ENCODE measurements at places on chromosomes 3 and 15.

- no peak for DNase-seq
Measured at GRCh38 chr15:72502220-72502809, 28.2 kb downstream of the ARIH1 start.

- peak; percentile 5 for DNase-seq
Measured at GRCh38 chr15:49953421-49953820, 165.6 kb downstream of the ATP8B4 start.

GRCh38 chr3:187640569-187641059 is 29.6 kb downstream of the SST start:
- DNase-seq = no peak

DNA sequence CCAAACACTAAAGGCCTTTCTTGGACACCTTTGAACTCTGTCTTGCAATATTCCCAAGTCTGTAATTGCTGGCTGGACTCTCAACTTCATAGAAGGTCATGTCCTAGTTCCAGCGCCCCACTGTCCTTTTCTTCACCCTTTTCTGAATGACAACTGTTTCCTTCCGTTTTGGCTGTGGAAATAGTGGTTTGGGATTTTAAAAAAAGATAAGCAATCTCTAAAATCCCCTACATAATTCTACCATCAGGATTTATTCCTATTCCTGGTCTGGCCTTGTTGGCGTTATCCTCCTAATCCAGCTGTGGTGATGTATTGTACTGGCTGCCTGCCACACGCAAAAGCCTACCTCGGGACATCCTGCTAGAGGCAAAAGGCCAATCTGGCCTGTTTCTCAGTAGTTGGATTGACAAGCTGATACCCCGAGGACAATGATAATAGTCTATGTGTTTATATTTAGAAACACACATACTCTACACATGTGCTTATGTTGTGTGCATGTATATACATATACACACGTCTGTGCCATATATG is 440.3 kb upstream of the DPH6 start:
- peak; percentile 4 for DNase-seq

GRCh38 chr3:107861422-107861821 is 229.4 kb downstream of the CD47 start:
- DNase-seq = no peak

GRCh38 chr3:54344601-54345231 is 222.4 kb downstream of the CACNA2D3 start:
- DNase-seq = no peak

DNA sequence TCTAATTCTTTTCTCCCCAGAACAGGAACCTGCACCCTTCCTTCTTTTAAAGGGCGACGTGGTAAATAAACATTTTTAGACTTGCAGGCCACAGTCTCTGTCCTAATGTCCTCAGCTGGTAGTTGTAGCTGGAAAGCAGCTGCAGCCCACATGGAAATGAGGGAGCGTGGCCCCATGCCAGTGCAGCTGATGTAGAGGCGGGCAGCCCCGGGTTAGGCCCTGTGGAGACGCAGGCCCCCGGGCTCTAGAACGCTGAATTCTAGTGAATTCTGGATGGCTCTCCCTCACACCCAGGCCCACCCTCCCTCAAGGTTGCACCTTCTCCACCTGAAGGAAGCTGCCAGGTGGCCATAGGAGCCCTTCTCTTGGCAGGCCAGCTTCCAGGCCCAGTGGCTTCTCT is 52.3 kb downstream of the PGPEP1L start:
- no peak for DNase-seq

DNA sequence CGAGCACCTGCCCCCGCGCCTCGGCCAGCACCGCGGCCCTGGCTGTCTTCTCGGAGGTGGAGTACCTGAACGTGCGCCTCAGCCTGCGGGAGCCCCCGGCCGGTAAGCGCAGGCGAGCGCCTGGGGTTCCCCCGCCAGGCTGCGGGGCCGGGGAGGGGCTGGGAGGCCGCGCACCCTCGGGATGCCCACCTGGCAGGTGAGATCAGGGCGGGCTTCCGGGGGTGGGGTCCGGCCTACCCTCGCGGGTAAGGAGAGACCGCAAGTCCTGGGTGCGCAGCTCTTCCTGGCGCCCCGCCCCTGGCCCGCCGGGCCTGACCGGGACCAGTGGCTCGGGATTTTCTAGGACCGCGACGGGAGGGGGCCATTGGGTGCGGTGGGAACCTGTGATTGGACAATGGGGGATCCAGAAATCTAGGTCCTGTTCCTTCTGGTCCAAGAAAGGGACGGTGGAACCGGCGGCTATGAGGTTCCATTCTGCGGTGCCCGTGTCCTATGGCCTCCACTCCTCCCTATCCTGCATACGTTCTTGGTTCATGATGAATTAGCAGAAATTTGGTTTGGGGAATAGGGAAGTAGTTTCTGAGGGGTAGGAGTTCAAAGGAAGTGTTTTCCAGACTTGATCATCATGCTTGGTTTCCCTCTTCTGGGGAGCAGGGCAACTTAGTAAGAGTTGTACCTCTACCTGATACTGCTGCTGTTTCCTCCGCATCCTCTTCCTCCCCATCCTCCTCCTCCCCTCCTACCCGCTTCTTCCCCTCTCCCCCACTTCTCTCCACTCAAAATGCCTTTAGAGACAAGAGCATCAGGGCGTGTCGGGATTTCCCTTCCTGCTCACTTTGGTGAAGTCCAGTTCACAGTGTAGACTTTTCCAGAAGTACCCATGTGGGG is 808 bp downstream of the ARRDC4 start:
- no peak for DNase-seq

DNA sequence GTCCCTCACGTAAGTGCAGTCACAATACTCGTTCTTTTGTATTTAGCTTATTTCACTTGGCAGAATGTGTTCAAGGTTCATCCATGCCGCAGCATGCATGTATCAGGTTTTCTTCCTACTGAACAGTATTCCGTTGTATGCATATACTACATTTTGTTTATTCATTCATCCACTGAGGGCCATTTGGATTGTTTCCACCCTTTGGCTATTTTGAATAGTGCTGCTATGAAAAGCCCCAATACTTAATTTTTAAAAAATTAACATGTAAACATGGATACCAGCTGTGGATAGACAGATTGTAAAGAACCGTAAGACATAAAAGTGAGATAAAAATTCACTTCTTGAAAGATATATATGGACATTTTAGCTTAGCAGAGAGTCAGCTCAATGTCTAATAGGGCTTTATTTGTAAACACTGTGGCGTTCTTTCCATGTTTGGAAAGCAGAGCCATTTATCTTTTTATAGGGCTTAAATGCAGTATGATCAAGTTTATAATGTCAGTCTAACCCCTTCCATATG is 115.9 kb downstream of the VPS8 start:
- DNase-seq = no peak

- DNase-seq = no peak
Measured at GRCh38 chr3:153045150-153045549, 116.9 kb upstream of the RAP2B start.

DNA sequence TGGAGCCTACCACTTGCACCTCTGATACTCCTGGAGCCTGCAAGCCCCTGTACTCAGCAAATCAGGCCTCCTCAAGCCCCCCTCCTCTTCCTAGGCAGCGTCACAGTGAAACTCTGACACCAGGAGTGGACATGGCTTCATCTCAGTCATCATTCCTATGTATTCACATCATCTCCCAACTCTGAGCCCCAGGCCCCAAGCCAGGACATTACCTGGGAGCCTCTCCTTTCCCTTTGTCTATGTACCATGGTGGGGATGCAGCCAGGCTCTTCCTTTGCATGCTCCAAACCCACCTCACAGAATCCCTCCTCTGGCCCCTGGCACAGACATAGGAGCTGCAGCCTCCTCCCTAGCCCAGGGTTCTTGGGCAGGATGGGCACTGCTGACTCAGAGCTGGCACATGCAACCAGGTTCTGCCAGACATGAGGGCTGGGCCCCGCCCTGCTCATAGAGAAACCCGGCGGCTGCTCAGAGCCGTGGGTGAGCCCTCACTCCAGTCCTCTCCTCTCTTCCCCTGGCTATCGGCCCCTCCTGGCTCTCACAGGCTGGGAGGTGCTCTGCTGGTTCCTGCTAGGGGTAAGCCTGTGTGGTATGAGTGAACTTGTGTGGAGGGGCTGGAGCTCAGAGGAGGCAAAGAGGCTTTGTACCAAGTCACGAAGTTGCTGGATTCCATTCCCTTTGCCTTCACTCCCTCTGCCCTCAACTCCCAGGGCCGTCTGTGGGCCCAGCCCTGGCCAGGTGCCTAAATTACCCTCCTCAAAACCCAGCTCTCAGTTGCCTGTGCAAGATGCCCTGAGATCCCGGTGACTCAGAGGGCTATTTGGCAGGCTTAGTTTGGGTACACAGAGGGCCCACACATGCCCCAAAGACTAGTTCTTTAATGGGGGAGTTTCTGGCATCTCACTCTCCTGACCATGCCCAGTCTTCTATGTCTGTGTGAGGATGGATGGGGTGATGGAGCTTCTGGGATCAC is 1.9 kb upstream of the PLCD1 start:
- no peak for DNase-seq

GRCh38 chr3:15164340-15164739 is 41.7 kb upstream of the CAPN7 start:
- no peak for DNase-seq

DNA sequence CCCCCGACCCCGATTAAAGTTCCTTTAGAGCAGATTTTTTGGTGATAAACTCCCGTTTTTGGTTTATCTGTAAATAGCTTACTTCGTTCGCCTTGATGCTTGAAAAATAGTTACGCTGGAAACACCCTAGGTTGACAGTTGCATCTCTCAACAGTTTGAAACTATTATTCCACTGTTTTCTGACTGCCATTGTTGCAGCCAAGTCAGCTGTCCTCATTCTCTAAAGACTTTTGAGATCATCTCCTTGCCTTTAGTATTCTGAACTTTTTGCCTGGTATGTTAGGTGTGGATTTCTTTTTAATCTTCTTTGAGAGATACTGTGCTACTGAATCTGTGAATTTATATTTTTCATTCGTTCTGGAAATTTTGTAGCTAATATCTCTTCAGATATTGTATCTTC is 122.7 kb upstream of the NSMCE3 start:
- no peak for DNase-seq

All from SJCRH30 (cell line).